Naive B cell (primary cell): ENCODE measurements at places on chromosomes 6 and 20. TPM values are rescaled to one million over a fixed set of nuclear protein-coding genes. Genes with fewer than 3 reads are reported as not detected.

- no peak for DNase-seq
Measured at GRCh38 chr6:151400473-151400872, 9.1 kb upstream of the ZBTB2 start.

DNA sequence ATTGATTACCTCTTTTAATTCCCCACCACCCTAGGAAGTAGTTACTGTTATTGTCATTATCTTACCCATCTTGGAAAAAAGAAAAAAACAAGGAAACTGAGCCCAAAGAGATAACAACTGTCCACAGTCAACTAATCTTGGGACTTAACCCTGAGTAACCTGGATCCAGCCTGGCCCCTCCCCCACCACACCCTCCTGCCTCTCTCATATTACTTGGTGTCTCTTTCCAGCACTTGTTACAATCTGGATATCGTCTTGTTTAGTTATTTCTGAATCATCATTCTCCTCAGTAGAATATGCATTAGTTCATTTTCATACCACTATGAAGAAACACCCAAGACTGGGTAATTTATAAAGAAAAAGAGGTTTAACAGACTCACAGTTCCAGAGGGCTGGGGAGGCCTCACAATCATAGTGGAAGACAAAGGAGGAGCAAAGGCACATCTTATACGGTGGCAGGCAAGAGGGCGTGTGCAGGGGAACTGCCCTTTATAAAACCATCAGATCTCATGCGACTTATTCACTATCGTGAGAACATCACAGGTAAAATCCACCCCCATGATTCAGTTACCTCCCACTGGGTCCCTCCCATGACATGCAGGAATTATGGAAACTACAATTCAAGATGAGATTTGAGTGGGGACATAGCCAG is 60.3 kb downstream of the LY86 start:
- no peak for DNase-seq

DNA sequence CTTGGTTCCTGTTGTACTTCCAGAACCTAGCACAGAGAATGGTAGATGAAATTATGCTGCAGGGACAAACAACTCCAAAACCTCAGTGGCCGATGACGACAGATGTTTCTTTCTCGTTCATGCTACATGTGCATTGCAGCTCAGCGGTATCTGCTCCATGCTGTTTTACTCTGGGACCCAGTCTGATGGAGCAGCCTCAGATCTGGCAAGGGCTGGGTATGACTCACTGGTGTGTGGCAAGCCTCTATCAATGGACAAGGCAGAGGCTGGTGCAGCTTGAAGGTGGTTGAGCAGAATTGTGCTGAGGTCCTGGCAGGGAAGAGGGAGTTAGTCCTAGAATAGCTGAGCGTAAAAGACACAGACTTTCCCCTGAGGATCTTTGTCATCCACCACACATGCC is 10.3 kb upstream of the BLCAP start:
- no peak for DNase-seq

DNA sequence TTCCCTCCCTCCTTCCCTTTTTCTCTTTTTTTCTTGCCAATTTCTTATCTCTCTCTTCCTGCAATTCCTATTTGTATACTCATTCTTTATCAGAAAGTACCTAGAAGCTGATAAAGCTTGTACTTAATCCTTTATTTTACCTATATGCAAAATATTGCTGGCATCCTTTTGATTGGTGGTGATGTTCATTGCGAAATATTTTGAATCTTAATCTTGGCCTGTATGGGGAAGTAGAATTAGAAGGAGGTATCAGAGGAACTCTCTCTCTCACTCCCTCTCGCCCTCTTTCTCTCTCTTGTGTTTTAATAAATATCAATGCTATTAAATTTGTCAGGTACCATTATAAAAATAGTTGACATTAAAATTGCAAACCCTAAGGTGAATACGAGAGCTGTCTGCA is 52.8 kb downstream of the UST start:
- no peak for DNase-seq

- no peak for DNase-seq
Measured at GRCh38 chr20:62922451-62922921, 3.8 kb downstream of the DIDO1 start.

- DNase-seq = no peak
Measured at GRCh38 chr6:98516206-98516605, 318.2 kb upstream of the POU3F2 start.

DNA sequence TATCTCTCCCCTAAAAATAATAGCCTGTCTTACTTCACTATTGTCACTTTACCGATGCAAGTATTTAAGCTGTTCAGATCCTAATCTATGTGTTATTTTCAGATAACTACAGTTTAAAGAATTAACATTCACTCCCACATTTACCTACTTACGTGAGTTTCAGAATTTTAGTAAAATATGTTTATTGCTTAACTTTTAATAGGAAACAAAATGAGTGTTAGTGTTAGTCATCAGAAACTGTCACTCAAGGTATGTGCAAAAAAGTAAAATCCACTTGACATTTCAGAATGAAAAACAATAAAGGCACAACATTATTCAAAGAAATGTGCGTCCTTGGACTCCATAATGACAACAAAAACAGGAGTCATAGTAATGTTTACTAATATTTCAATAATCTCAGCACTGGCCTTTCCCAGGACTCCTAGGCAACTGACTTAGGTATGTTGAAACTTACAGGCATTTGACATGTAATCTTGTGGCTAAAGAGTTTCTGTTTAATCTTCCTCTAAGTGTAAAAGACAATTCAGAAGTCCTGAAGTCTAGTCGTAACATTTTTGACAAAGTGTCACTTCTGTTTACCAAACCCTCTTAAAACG is 4.5 kb downstream of the ATXN1 start:
- no peak for DNase-seq

DNA sequence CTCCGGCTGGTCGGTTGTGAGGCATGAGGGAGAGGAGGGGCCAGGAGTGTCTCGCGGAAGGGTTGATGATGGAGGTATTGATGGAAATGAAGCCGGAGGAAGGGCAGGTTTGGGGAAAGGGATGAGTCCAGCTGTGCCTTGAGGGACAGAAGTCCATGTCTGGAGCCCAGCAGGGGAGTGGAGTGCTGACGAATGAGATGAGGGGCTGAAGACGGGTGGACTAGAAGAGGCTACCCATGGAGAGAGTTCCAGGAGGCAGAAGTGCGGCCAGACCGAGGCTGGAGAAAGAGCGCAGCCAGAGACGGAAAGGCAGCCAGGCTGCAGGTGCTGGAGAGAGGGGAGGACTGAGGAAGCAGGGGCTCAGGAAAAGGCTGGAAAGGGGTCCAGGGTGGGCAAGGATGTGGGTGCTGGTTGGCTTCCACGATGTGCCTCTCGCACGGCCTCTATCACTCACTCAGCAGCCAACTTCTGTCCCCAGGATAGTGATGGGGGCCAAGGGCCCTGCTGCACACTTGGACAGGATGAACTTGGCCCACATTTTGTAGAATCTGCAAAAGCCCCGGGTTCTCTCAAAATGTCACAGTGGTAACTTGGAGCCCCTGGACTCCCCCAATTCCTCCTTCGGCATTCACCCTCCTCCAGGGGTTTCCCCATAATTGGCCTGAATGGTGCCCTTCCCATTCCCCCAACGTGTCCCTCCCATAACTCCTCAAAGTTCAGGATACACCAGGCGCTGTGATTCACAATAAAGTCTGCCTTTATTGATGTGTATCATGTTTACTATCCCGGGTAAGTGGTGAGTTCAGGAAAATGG is 627 bp upstream of the EIF6 start:
- DNase-seq = no peak

DNA sequence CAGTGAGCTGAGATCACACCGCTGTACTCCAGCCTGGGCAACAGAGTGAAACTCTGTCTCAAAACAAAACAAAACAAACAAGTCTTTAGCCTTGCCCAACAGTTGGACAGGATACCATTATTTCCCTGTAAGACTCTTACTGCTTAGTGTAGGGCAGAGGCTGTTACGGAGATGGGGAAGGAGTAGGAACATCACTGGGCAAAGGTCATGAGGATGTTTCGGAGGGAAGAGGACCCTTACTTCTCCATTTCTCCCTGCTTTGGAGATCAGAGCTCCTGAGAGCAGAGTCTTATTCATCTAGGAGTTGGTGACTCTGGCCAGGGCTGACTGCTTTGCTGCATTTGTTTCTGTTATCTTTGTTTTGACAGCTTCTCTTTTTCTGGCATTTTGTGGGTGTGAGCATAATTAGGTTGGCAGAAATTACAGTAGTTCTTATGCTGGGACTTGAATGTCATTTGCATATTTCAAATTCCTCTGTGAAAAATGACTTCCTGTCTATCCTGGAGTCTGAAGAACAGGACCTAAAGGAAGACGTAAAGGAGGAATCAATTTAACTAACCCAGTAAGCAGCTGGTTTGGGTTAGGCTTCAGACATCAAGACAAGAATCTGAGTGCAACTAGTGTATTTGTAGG is 89.0 kb downstream of the CDS2 start:
- no peak for DNase-seq

GRCh38 chr20:34269996-34270627 is 28.9 kb downstream of the ASIP start:
- DNase-seq = no peak

DNA sequence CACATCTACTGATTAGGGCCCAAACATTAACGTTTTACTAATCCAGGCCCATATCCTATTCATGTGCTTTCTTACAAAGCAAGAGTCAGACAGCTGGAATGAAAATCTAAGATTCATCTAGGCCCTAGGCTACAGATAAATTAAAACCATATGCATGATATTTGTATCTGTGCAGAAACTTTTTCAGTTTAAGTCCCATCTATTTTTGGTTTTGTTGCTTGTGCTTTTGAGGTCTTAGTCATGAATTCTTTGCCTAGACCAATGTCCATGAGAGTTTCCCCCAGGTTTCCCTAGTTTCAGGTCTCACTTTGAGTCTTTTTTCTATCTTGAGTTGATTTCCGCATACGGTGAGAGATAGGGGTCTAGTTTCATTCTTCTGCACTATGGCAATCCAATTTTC is 20.2 kb downstream of the ADNP start:
- no peak for DNase-seq

DNA sequence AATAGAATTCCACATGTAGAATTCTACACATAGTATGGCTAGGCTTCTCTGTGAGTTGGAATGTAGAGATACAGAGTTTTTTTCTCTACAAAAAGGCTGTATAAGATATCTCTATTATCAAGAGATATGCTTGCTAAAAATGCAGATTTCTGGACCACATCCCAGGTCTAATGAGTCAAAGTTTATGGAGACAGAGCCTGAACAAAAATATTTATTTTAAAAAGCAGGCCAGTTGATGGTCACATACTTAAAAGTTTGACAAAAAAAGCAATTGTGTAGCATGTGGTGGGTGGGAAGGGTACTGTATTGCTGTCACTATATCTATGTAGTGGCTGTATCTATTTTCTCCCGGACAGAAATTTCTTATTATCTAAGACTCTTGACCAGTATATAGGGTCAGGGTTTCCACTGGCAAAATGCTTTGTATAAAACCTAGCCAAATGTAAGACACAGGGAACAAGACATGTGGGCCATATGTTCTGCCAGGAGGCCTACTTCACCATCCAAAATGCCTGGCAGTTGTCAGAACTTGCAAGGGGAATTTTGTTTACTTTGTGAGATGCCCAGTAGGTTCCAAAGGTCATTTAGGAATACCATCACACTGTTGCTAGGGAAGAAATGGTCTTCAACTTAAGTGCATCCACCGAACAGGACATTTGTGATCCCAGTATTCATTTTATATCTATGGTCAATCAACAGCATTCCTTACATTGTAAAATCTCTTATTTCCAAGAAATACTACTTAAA is 60.6 kb downstream of the SHPRH start:
- no peak for DNase-seq

- DNase-seq = no peak
Measured at GRCh38 chr6:155442562-155442961, 13.1 kb downstream of the NOX3 start.

- DNase-seq = no peak
Measured at GRCh38 chr20:57396984-57397692, 5.9 kb downstream of the RBM38 start.

- DNase-seq = no peak
Measured at GRCh38 chr6:146361128-146361924, 182.3 kb upstream of the RAB32 start.

- DNase-seq = no peak
Measured at GRCh38 chr20:44095831-44096230, 91.2 kb downstream of the JPH2 start.

GRCh38 chr6:129592516-129593232 is 117.3 kb downstream of the ARHGAP18 start:
- no peak for DNase-seq

DNA sequence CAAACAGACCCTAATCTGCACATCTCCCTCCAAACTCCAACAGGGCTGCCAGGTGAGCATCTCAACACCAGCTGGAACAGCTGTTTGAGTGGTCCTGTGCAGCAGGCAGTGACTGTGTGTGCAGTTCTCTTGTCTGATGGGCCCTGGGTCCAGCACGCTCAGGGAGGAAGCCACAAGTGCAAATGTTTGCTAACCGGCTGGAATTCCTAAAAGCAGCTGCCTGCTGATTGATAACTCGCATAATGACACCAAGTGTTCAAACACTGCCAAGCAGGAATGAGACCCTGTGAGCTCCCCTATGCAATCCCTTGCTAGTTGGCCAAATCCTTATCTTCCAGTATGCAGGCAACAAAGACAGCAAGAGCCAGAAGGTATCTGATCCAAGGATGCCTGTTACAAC is 650.6 kb downstream of the CBLN4 start:
- DNase-seq = no peak

DNA sequence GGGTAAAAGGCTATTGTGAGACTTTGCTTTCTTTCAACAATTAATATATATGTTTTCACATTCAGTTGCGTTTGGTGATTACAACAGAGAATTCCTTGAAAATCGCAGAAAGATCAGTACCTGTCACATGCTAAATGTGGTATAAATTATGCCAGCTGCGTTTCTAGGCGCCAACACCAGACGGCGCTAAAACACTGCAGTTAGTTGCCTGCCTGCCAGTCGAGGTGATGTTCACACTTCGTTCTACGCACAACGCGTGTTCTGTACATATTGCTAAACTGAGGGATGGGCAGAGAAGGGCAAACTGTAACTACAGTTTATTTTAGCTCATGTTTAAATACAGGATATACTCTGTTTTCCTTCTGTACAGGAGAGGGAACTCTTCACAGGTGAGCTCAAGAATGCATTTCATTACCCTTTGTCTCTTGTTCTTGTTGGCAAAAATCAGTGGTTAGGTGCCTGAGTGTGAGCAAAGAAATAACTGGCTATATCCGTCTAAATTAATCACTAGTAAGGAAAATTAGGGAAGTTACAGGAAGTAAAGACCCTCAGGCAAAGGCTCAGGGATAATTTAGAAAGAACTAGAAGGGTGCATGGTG is 100.1 kb upstream of the RGS17 start:
- no peak for DNase-seq

GRCh38 chr20:41395667-41396664 is 29.3 kb upstream of the EMILIN3 start:
- no peak for DNase-seq

GRCh38 chr6:117629119-117629660 is 26.9 kb upstream of the GOPC start:
- no peak for DNase-seq

- DNase-seq = no peak
Measured at GRCh38 chr20:30500829-30501440, 756.5 kb upstream of the DEFB115 start.

- DNase-seq = no peak
Measured at GRCh38 chr6:8888468-8888867, 453.1 kb upstream of the SLC35B3 start.

The RBBP8NL gene
- polyA plus RNA-seq = not detected

The RALY gene
- polyA plus RNA-seq = 228 TPM

The TRIM31 gene
- not detected for polyA plus RNA-seq

The PPARD gene
- not detected for polyA plus RNA-seq

The CGA gene
- polyA plus RNA-seq = not detected

The CRISP3 gene
- not detected for polyA plus RNA-seq

The PTGIS gene
- polyA plus RNA-seq = not detected

The BTBD9 gene
- 21.3 TPM for polyA plus RNA-seq

The GNMT gene
- polyA plus RNA-seq = not detected

The TBC1D22B gene
- polyA plus RNA-seq = 9.2 TPM

The BMP6 gene
- polyA plus RNA-seq = not detected

The ZNF831 gene
- 2.5 TPM for polyA plus RNA-seq

The ZSCAN23 gene
- not detected for polyA plus RNA-seq

The C20orf202 gene
- not detected for polyA plus RNA-seq
